Activated naive CD4-positive, alpha-beta T cell treated with anti-CD3 and anti-CD28 coated beads, Interleukin-2, amount 10 ng/mL, durations not matched to agents 7 days and 5 days (primary cell): ENCODE measurements at places on chromosomes 6 and 20.

- no peak for DNase-seq
Measured at GRCh38 chr20:35597186-35597585, 18.4 kb upstream of the SPAG4 start.

GRCh38 chr20:21232546-21233280 is 70.4 kb upstream of the XRN2 start:
- no peak for DNase-seq

DNA sequence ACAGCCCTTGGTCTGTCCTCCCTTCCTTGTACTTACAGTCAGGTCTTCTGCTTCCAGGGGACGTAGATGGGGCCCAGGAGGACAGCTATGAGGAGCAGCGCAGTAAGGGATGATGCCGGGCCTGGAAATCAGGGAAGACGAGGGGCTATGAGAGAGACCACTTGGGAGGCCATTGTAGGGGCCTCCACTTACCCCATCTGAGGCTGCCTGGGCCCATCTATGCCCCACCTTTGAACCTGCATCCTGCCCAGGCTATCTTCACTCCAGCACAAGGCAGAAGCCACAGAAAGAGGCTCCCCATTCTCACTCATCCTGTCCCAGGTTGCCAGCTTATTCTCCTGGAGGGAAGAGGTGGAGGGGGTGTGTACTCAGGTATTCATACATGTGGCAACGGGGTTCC is 10.4 kb upstream of the SIRPB1 start:
- DNase-seq: no peak

DNA sequence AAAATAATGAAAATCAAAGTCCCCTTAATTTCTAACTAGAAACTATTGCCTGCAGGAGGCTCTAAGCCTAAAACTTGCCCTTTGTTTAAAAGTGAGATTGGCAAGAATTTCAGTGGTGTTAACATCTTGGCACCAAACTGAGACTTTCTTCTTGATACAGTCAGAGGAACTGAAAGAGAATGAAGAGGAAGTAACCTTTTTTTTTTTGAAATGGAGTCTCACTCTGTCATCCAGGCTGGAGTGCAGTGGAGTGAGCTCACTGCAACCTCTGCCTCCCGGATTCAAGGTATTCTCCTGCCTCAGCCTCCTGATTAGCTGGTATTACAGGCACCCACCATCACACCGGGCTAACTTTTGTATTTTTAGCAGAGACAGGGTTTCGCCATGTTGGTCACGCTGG is 3.6 kb downstream of the DOP1A start:
- DNase-seq: no peak

DNA sequence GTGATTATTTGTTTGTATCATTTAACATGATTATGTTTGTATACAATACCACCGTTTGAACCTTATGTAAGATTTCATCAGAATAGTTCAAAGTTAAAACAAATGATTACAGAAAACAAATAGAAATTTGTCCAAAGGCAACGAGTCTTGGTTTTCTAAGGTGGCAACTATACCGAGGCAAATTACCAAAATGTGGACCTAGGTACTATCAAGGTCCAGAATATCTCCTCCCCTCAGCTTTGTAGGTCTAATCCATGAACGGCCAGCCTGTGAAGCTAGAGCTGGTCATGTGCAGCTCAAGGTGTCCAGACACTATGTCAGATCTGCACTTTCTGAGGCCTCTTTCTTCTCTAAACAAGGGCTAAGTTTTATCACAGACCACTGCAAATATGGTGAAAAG is 151.7 kb upstream of the BEND3 start:
- DNase-seq: no peak
